DMS153 (cell line): ENCODE measurements at places on chromosomes 4 and X.

DNA sequence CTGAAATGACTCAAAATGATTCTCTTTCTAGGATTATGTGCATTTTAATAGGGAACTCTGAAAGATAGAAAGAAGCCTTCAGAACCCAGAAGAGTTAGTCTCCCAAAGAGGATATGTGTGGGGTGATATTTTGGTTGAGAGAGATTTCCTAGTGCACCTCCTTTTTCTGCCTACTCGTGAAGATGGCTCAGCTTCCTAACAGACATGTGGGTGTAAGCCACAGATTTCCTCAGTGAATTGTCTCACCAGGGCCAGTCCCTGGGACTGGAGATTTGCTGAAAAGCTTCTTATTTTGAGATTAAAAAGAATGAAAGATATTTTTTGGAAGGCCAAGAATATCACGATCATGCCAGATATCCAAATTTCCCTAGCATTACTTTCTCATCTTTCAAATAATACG, 42.8 kb downstream of the MAGEB17 start:
- DNase-seq, result no peak

DNA sequence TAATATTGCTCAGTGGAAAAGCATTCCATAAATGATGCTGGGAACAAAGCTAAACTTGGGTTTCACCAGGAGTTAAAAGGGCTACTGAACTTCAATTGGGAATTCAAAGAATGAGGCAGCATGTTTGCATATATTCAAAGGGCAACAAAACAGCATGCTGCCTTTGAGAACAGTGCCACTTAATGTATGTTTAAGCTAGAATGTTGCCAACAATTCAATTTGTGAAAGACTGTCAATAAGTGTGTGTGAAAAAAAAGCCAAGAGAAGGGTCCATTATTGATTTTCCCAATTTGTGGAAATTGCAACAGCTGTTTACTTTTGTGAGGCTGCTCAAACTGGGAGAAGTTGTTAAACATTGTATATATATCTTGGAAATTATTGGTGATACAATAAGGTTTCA, 701.9 kb upstream of the ACTRT1 start:
- peak; percentile 28 for DNase-seq

- no peak for DNase-seq
Observed at GRCh38 chr4:29320947-29321620, 1399.1 kb upstream of the PCDH7 start.

DNA sequence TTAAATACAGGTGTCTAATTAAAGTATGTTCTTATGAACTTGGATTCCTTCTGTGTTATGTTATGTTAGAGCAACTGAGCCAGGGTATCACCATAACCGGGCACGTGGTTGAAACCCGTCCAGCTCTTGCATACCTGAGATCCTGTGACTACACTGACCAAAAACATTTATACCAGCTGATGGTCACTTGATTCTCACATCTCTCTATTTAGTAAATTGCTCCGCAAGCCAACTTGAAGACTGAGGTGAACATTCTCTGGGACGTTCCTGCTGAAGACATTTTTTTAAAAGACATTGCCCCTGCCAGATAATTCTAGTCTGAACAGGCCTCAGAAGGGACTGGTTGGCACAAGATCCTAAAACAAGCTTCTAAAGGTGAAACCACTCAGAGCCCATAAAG, 550.0 kb upstream of the DIPK2B start:
- no peak for DNase-seq

DNA sequence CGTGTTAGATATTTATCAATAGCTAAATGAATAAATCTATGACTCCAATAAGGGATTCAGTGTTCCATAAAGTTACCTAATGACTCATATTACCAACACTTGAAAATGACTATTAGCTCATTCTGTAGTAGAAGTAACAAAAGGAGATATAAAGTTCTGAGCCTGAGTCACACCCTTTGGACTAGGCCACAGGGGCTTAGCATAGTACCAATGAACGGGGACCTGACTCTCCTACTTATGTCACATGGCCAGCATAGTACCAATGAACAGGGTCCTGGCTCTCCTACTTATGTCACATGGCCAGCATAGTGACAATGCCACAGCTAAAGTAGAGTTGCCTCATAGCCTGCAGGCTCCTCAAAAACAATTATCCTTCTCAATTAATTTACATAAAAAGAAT, 43.7 kb downstream of the MAGEB16 start:
- DNase-seq, result no peak

GRCh38 chrX:153779891-153780677, 757 bp upstream of the SRPK3 start:
- peak; percentile 26 for DNase-seq

DNA sequence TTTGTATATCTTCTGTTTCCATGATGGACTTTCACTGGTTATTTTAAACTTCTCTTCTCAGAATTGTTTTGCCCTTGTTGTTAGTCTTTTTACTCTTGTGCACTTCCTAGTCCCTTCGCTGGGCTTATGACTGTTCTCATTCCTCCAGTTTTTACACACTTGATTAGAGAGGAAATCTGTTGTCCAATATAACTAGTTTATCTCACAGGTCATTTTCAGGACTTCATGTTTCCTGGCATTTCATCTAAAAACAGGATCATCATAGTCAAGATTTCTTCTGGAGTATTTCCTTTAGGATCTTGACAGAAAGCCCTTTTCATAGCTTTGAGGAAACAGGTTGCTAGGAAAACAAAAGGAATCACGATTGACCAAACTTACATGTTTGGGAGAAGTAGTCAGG, 3.0 kb downstream of the FNIP2 start:
- no peak for DNase-seq

GRCh38 chr4:41471126-41472071, 66.6 kb upstream of the LIMCH1 start:
- no peak for DNase-seq

- no peak for DNase-seq
Observed at GRCh38 chr4:124890522-124890921, 178.0 kb upstream of the ANKRD50 start.

DNA sequence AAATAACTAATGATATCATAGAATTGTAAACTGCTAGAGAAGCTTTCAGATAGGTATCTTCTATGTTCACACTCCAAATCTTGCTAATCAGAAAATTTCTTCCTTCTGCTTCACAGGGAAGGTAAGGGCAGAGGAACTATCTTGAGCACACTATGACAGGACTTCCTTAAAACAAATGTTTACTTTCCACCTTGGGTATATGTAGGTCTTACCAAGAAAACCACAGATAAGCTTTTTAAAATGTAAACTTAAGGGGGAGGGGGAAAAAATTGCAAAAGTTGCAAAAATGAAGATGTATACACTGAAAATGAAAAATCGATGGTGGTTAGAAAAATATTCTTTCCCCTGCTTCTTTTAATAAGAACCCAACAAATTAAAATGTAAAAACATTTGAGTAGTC, 30.9 kb downstream of the YTHDC1 start:
- no peak for DNase-seq

GRCh38 chrX:53449632-53450031, 15.5 kb upstream of the HSD17B10 start:
- no peak for DNase-seq

- DNase-seq, result no peak
Observed at GRCh38 chr4:3070709-3071500, 3.4 kb downstream of the HTT-AS start.

- DNase-seq, result no peak
Observed at GRCh38 chrX:154040307-154040756, 20.6 kb upstream of the IRAK1 start.

DNA sequence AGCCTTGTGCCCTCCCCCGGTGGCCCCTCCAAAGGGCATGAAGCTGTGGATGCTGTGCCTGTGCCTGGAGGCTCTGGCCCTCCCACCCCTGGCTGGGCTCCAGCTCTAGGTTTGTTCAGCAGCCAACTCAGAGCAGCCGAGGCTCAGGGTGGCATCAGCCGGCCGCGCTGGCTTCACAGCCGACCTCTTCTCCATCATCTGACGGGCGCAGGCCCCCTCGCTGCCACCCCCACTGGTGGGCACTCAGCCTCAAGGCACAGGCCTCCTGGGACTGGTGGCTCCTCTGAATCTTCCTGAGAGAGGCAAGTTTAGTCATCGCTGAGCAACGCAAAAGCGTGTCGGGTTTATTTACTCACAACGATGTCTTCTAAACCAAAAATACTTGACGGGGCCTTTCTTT, 46.0 kb downstream of the PCGF3 start:
- no peak for DNase-seq

DNA sequence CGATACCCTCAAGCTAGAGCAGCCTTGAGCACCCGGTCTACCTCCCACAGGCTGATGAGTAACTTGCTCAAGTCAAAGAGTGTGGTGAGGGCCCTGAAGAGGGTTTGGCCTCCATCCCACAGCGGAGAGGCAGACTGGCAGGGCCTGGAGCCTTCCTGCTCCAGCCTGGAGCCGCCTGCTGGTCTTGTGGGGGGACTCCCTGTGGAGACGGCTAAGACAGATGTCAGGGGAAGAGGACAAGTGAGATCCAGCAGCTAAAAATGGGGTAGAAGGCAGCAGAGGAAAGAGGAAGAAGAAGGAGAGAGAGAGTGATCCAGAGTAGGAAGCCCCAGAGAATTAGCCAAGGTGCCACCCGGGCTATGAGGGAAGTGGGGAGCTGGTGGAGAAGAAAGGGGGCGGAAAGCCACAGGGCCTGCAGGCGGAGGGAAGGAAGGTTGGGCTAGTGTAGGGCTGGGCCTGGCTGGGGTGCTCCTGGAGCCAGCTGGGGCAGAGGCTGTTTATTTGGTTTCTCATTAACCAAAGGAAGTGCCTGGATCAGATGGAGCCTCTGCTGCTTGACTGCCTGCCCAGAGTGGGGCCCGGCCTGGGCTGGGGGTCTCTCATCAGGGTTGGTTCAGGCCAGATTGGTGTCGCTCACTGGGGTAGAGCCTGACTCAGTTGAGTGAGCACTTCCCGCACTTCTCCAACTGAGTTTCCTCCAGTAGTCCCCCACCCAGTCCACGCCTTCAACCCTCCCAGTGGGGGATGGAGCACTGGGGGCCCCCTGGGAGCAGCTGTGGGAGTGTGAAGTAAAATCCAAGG, 14.2 kb downstream of the EFNB1 start:
- no peak for DNase-seq

- peak; percentile 57 for DNase-seq
Observed at GRCh38 chrX:41468647-41469323, 21.6 kb downstream of the NYX start.

DNA sequence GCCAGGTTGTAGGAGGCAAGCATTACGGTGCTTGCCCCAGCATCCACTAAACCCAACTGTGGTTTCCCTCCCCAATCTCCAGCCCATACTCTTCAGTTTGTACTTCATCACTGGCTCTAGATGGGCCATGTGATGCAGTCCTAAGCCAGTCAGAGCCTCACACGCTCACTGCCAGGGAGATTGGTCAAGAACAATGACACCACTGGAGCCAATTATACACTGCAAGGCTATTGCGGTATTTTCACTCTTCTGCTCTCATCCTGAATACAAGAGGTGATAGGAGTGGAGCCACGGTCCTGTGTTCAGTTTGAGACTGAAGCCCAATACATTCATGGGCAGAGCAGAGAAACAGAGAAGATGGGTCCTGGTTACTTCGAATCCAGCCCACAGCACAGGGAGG, 58.4 kb downstream of the SEPSECS start:
- DNase-seq, result no peak

- DNase-seq, result peak; percentile 79
Observed at GRCh38 chr4:77959566-77960338, 97.1 kb downstream of the MRPL1 start.

- DNase-seq, result peak; percentile 88
Observed at GRCh38 chr4:76640353-76640910, 205.4 kb downstream of the SHROOM3 start.

- no peak for DNase-seq
Observed at GRCh38 chrX:30308263-30309138, 689 bp downstream of the NR0B1 start.

DNA sequence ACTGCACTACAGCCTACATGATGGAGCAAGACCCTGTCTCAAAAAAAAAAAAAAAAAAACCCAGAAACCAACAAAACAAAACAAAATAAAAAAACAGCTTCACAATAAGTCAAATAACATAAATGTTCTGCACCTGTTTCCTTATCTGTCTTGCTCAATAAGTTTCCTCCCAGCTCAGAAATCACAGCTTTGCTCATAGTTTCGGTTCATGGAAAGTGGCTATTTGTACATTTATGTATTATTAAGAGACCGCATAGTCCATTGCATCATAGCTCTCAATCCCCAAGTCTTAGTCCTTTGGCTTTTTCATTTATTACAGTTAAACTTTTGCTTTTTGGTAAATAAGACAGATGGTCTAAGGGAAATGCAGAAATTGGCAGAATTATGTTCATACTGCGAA, 24.4 kb upstream of the CFAP299 start:
- DNase-seq, result no peak

DNA sequence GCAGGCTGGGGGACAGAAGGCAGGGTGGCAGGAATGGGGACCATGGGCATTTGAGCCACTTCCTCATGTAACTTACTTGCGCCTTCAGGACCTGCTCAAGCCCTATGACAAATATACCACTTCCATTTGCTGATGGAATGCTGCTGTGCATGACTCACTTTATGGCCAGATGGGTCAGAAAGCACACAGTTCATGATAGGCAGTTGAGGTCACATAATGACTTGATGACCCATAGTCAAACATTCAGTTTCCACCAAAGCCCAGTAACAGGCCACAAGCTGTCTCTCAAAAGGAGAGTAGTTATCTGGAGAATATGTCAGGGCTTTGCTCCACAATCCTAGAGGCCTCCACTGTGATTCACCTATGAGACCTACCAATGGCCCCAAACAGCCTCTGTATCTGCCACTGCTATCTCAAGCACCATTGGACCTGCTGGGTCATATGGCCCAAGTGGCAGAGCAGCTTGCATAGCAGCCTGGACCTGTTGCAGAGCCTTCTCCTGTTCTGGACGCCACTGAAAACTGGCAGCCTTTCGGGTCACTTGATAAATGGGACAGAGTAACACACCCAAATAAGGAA, 5.3 kb upstream of the PAPSS1 start:
- DNase-seq, result no peak

GRCh38 chrX:69431420-69431819, 72.7 kb upstream of the NALF2 start:
- no peak for DNase-seq

- no peak for DNase-seq
Observed at GRCh38 chrX:127570276-127570675, 481.9 kb downstream of the ACTRT1 start.

DNA sequence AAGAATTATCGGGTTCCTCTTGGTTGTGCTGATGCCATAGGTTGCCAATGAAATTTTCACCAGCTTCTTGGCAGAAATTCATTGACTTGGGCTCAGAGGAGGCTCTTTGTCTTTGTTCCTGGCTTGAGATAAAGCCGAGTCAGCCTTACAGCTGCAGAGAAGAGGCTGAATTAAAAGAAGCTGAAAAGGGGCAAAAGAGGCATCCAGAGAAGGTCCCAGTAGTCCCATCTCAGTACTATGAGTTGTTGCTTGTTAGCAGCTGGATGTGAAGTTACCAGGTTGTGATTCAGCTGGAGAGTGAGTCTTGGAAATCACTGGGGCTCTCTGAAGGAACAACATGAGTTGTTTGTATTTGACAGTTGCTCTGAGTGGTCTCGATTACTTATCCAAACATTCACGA, 59.7 kb downstream of the SMAD1 start:
- no peak for DNase-seq
